RKO (cell line): ENCODE measurements at places on chromosomes 7 and 10.

DNA sequence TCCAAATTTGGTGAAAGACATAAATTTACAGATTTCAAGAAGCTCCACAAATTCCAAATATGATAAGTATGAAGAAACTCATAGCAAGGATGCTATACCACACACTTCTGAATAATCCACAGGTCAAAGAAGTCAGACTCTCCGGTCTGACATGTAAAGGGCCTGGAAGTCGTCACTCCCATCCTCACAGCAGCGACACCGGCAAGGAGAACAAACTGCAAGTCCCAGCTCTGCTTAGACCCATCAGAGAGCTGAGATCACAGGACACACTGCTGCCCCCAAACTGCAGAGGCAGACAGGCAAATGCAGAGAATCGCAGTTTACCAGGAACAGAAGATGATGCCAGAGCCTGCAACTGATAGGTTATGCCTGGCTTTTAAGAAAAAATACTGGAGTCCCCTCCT lies 62.0 kb downstream of the AMZ1 start:
- no peak for DNase-seq

DNA sequence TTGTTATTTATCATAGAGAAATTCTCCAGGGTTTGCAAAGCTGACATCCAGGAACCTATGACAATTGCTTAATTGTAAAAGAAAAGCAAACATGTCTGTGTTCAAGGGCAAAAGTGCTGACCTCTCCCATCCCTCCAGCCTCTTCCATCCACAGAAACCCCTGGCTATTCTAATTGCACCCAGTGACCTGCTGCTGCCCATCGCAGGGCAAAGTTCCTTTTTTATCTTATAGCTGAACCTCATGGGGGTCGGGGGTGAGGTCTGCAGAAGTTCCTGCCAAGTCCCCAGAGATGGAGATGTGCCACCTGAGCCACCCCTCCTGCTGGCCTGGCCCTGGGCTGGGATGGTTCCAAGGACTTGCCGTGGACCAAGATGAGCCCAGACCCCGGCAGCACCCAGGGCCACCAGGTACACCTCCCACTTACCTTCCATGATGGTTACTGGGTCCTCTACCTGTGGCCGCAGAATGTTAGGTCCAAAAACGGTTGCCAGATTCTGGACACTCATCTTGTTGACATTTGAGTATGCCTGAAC lies 146.5 kb downstream of the MAPK8 start:
- no peak for DNase-seq

GRCh38 chr7:27171637-27172314 lies 2.3 kb downstream of the HOXA10 start:
- peak; percentile 69 for DNase-seq

- DNase-seq = no peak
Observed at GRCh38 chr7:135831455-135832195, 83.0 kb upstream of the FAM180A start.

- DNase-seq = no peak
Observed at GRCh38 chr10:13732465-13732881, 145.7 kb downstream of the PRPF18 start.

DNA sequence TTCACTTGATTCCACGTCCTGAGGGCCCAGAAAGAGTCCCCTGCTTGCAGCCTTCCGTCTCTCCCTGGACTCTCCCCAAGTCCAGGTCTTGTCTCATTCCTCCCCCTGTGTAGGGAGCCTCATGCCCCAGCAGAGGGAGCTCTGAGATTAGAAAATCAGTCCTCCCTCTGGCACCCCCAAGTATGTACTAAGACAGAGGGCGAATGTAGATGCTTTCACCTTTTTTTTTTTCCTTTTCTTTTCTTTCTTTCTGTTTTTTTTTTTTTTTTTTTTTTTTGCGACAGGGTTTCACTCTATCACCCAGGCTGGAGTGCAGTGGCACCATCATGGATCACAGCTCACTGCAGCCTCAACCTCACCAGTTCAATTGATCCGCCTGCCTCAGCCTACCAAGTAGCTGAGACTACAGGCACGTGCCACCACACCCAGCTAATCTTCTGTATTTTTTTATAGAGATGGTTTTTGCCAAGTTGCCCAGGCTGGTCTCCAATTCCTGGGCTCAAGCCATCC lies 10.3 kb downstream of the SFXN3 start:
- DNase-seq = peak; percentile 89

DNA sequence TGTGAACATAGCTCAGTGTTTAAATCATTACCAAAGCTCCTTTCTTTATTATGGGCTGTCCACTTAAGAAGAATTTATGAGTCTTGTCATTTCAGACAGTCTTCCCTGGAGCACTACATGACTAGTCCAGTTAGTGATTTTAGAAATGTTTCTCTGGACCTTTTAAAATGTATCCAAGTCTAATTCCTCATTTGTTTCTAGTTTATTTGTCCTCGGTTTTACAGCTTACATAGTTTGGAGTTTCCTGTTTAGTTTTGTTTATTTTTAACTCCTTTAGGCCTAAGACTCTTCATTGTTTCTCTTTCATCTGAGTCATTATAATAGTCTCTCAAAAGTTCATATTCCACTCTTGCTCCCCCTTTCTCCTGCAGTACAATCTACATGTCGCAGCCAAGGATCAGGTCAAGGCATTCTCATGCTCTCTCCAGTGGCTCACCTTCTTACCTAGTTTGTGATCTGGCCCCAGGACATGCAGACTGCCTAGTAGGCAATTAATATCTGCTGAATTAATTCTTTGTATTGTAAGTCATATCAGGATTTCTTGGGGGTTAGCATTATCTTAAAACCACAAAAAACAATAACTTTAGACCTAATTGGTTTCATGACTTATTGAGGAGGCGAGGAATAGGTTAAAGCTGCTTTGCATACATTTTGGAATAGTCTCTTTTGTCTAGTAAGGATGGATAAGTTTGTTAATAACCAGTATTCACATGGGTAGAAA lies 93.8 kb downstream of the MAPK8 start:
- no peak for DNase-seq

- peak; percentile 32 for DNase-seq
Observed at GRCh38 chr7:33722383-33723101, 182.8 kb upstream of the BMPER start.

GRCh38 chr10:102644066-102644645 lies at the start of gene TRIM8:
TSS of gene TRIM8 (plus strand) at chr10:102644479. CDS start at chr10:102644618, 139 bp downstream.
- peak; percentile 59 for DNase-seq

DNA sequence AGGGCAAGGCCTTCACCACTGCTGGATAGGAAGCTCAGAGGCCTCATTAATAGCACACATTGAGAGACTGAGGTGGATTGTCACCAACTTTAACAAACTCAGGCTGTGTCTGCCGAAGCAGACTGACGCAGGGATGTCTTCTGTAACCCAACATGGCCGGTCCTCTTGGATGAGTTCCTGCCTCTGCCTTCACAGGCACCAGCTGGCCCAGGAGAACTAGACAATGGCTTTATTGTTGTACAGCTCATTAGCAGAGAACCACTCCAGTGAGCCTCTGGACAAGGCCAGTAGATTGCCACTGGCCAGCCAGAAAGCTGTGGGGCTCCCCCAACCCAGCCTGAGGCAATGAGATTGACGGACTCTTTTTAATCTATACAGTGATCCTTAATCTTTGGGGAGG lies 9.4 kb downstream of the NODAL start:
- no peak for DNase-seq

DNA sequence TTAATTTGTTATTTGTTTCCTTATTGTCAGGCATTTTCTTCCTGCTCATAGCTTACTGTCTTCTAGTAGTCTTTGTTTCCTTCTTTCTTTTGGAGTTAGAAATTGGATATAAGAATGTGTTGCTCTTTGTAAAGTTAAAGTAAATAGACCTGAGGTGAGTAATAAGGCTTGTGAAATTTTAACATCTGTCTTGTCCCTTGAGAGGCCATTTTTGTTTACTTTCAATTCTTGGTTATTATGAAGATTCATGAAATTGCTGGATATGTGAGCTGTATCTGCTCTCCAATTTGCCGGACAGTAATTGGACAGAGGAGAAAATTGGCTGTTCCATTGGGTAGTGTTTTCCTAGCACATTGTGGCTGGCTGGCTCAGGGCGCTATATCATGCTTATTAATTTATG lies 260.7 kb downstream of the EXOC4 start:
- no peak for DNase-seq

DNA sequence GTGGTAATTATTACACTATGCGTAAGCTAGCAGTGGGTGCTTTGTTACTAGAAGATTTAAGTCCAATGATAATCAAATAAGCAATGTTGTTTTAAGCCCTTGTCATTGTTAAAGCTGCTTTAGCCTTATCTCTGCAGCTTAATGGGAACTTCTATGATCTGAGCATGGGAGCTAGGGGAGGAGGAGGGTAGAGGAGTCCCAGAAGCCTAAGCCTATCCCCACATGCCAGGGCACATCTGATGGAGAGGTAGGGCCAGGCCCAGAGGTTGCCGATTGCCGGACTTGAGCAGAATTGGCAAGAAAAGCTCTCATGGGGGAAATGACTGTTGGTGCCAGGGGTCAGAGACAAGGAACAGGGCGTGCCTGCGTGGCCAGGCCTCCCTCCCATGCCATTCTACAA lies 13.4 kb downstream of the CUBN start:
- no peak for DNase-seq

GRCh38 chr7:115146148-115146547 lies 224.3 kb downstream of the MDFIC start:
- no peak for DNase-seq

DNA sequence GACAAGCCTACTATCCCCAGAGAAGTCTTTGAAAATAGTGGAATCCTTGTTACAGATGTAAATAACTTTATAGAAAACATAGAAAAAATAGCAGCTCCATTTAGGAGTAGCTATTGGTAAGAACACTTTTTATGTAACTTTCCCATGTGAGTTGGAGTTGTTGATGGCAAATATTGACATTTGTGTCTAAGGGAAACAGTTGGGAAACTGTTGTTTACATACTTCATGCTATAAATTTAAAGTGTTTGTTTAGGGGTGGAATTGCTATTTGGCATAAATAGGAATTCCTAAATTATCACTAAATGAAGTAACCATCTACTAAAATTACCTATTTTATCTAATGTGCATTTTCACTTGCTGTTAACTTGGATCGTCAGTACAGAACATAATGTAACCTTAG lies 50.7 kb downstream of the GDI2 start:
- no peak for DNase-seq
